ENCODE measurements at places on chromosomes 16 and 17.

- DNase-seq: no peak
Observed at GRCh38 chr16:85451641-85452363, 161.3 kb upstream of the GSE1 start.

- no peak for DNase-seq
Observed at GRCh38 chr16:68954911-68955635, 111.7 kb downstream of the TANGO6 start.

GRCh38 chr17:57577751-57578607 is 167.1 kb downstream of the CCDC182 start:
- no peak for DNase-seq

- no peak for DNase-seq
Observed at GRCh38 chr17:35010093-35010492, 29.8 kb downstream of the LIG3 start.

DNA sequence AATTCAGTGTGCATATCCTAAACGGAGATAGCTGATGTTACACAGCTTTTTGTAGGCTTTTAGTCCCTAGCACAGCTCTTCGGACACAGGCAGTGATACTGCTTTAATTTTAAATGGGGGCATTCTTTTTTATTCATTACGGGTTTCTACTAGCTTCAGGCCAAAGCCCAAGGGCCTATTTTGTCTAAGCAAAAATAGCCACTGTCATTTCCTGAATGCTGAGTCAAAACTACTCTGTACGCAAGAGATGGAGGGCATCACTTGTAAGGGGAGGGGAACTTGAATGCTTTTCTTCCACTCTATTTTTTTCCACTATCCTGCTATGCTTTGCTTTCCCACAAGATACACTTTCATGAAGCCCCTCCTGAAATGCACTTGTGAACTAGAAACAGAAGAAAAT is 360.7 kb downstream of the PMP22 start:
- no peak for DNase-seq

GRCh38 chr17:75406222-75406615 is 741 bp upstream of the GRB2 start:
- DNase-seq: no peak

GRCh38 chr17:42623732-42624596 is 14.5 kb downstream of the TUBG1 start:
- DNase-seq: no peak

DNA sequence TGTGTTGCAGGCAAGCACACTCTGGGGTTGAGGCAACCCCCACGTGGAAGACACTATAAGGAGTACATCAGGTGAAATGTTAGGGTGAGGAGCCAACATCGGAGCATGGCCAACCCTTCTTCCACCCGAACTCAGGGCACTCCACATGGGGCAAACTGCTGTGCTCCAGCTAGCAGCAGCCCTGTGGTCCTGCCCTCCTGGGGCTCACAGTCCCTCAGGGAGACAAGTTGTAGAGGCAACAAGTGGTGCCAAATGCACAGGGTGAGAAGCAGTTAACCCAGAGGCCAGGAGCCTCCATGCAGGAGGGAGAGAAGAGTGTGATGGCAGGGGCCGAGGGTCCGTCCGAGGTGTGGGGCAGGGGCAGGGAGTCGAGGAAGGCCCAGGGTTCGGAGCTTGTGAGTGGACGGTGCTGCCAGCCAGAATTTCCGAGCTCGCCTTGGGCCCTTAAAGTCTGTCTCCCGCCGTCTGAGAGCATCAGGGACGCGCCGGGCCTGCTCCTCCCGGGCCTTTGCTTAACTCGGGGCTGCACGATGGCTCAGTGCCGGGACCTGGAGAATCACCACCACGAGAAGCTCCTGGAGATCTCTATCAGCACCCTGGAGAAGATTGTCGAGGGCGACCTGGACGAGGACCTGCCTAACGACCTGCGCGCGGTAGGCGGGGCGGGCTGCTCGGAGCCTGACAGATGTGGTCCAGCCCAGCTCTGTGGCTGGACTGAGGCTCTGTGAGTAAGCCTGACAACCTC is 32.3 kb downstream of the ATPAF2 start:
- peak; percentile 40 for DNase-seq

- DNase-seq: no peak
Observed at GRCh38 chr17:50638606-50638965, 3.9 kb downstream of the ABCC3 start.

- DNase-seq: peak; percentile 55
Observed at GRCh38 chr17:35373534-35373983, at the start of gene SLFN11. Gene SLFN11 (minus strand): TSS chr17:35373621. CDS start chr17:35363807, 9,814 bp downstream.

DNA sequence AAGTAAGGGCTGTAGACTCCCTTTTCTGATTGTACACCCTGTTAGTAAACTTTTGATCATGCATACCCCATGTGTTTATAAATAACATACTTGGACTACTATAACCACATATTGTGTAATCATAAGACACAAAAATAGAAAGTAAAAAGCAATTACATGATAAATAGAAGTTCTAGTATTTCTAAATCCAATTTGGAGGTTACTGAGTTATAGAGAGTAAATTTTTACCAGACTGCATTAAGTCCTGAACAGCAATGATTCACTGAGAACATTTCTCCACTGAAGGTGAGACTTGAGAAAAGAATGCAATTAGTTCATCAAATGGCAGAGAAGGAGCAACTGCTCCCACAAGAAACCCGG is 7.7 kb upstream of the TBKBP1 start:
- no peak for DNase-seq

- DNase-seq: no peak
Observed at GRCh38 chr16:67034487-67034886, 5.5 kb downstream of the CBFB start.

GRCh38 chr16:15055141-15056053 is 477 bp downstream of the NTAN1 start:
- DNase-seq: peak; percentile 81

GRCh38 chr16:46918905-46919792 is 35.0 kb downstream of the GPT2 start:
- DNase-seq: no peak

DNA sequence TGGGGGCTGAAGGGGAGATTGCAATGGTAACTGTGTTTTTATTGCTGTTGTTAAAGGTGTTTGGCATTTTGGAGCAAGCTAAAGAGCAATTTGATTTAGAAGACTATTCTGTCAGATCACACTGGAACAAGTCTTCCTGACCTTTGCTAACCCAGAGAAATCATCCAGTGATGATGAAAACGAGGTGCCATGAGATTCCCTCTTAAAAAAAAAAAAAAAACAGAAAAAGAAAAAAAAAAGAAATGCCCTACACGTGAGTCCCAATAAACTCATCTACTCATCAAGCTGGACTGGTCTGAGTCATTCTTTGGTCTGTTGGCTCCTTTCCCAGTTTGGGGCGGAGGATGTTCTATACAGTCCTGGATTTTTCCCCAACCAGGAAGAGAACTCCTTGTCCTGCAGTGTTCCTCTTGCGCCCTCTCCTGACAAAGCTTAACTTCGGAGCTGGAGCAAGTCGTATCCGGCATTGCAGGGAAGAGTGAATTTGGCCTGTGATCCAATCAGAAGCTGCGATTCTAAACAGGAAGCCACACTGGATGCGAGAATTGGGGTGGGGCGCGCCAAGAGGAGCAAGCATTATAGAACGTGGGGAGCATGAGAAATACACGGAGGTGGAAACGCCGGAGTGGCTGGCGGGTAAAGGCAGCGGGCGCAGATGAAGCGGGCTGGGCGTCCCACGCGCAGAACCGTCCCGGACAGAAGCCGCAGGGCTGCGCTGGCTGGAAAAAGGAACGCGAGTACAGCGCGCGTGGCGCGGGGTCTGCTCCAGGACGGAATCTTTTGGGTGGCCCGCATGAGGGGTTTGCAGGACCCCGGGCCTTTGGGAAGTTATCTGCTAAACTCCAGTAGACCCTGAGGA is 22.4 kb upstream of the CRYM start:
- peak; percentile 97 for DNase-seq
